Activated CD4-positive, alpha-beta T cell treated with anti-CD3 and anti-CD28 coated beads, Interleukin-2, amount 10 ng/mL, durations not matched to agents 7 days and 5 days (primary cell): ENCODE measurements at places on chromosomes 5 and 9. TPM values are rescaled to one million over a fixed set of nuclear protein-coding genes. Genes with fewer than 3 reads are reported as not detected.

RHOBTB3 gene
- total RNA-seq: 0.74 TPM

DNA sequence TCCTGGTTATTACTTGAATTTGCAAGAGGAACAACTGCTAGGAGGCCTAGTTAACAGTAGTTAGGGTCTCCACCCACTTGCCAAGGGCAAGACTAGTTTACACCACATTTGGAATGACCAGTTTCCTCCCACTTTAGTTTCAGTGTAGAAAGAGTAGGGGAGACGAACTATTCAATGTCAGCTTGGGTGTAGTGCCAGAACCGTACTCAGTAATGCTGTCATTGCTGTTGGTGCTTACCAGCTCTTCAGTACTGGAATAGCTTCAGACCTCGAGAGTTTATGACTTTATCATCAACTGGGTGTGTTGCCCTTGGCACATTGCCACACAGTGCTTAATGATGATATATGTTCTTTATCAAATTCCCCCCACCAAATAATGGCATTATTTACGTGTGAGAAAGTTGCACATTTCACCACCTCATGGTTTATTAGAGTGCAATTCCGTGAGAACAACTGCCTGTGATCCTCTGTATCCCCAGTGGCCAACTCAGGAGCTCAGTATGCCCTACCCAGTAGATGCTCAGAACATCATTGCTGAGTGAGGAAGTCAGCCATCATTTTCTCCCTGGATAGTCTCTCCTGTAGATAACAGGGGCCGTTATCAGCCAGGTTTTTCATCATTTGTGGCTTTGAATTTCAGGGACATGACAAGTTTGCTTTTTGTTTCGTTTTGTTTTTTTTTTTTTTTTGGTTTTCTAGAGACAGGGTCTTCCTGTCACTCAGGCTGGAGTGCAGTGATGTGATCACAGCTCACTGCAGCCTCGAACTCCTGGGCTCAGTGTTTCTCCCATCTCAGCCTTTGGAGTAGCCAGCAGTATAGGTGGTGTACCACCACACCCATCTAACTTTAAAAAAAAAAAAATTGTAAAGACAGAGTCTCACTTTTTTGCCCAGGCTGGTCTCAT lies 67.3 kb downstream of the DOCK8 start:
- DNase-seq: peak; percentile 44

CRHBP gene
- 0.27 TPM for total RNA-seq

DNA sequence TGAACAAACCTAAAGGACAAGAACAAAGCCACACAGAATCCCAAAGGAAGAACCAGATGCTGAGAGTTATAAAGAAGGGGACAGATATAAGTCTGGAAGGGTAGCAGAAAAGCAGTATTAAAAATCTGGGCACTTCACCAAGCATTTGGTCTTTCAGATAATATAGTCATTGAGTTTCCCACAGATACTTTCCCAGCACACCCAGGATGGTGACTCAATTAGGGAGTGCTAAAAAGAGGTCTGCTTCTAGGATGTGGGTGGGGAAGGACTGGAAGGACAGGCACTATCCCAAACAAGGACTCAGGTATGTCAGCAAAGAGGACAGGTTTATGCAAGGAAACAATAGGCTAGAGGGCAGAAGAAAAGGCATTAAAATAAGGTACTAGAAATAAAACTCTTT lies 59.3 kb downstream of the DIAPH1 start:
- DNase-seq: no peak

GRCh38 chr9:122332083-122332482 lies 38.7 kb upstream of the PTGS1 start:
- DNase-seq: no peak

DNA sequence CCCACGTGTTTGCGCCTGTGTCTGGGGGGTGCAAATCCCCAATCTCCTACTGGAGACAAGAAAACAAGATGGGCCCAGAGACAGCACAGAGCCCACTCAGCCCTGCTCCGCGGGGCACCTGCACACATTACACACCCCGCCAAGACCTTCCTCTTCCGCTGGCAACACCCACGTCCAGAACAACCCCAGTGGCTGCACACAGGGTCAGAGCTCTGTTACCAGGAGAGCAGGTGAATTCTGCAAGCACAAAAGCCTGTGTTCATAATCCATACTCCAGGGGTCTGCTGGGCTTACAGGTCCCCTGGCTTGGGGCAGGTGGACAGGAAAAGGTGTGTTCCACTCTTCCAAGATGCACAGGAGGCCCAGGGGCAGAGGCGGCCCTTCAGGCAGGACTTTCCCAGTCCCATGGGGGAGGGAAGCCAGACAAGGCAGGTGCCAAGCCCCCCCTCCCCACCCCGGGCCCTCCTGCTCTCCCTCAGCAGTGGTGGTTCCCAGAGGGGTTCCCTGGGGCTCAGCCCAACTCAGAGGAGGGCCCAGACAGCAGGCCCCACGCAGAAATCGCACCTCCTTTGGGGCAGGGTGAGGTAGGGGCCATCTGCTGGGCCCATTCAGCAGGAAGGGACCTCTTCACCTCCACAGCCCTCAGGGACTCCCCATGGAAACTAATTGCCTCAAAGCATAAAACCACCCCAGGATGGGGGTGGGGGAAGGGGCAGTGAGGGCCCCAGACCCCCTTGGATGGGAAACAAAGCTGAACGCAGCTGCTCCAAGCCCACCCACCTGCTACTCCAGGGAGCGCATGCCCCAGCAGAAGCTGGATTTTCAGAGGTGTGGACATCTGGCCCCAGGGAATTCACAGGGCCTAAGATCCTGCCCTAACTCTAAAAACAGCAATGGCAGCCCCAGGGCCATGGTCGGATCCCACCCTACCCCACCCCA lies 105.3 kb downstream of the VAV2 start:
- DNase-seq: no peak

DNA sequence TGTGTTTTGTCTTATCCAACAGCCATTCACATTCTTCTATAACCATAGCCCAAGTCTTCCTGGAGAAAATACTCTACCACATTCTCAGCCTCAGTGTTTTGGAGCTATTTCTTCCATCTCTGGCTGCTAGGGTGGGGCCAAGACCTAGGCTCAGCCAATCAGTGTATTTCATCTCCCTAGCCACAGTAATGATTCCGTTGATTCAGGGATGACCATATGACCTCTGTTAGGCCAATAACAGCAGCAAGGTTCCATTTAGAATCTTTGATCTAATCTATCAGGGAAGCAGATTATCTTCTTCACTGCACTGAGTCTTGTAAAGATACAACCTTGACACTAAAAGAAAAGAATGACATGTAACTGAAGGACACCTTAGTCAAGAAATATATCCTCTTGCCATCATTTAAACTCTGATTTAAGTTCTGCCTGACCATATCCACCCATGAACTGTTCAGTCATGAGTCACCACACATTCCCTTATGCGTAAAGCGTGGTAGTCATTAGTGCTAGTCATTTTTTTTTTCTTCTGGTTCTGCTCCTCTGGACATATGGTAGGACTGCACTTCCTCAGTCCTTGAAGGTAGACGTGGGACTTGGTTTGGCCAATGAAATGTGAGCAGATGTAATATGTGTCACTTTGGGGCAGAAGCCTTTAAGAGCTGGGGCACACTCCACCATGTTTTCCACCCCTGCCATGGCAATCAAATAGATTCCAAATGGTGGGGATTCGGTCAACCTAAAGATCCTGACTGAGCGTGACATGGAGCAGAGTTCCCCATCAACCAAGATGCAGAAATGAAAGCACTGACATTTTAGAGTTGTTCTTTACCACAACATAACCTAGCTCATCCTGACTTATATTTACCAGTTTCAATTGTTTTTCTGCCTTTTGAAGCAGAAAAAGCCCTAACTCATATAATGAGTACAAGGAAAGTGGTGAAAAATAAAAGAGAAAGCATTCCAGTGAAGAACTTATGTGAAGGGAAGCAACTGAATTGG lies 12.7 kb upstream of the PRELID2 start:
- no peak for DNase-seq

DNA sequence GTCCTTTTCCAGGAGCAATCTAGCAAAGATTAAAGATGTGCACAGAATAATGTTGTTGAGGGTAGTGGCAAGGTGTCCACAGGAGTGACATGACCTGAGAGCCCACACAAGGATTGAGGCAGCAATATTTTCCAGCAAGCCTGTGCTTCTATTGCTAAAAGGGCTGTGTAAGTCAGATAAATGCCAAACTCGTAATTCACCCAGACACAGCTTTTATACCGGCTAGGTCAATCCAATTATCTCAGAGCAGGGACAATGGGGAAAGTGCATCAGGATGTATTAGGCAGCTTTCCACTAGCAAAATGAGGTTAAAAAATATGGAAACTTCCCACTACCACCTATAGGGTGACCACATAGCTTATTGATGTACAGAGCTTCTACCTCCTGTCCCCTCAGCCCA lies 34.8 kb upstream of the RAB3C start:
- no peak for DNase-seq

- no peak for DNase-seq
Observed at GRCh38 chr9:16120727-16121126, 567.9 kb downstream of the CCDC171 start.

PCSK5 gene
- total RNA-seq: 3.9 TPM

MARCOL gene
- total RNA-seq: not detected

DNA sequence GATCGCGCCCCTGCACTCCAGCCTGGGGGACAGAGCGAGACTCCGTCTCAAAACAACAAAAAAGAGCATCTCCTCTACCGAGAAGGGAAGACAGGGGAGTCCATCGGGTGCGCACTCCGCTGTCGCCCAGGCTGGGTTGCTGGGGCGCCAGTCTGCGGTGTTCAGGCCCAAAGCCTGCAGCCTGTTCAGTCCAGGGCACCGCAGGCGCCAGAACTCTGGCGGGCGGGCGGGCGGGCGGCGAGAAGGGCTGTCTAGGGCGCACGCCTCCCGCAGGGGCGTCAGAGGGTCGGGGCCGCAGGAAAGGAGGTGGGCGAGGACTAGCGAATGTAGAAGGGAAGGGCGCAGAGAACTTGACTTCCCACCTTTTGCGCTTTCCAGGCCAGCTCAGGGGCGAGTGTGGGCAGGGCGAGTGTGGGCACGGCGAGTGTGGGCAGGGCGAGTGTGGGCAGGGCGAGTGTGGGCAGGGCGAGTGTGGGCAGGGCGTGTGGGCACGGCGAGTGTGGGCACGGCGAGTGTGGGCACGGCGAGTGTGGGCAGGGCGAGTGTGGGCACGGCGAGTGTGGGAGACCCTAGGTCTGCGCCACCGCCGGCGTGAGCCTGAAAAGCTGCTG lies 10.5 kb downstream of the PROP1 start:
- DNase-seq: no peak

GRCh38 chr5:89055695-89056085 lies 172.7 kb upstream of the MEF2C start:
- no peak for DNase-seq

RFESD gene
- 5.9 TPM for total RNA-seq

GRCh38 chr5:157485340-157485739 lies 25.3 kb downstream of the NIPAL4 start:
- no peak for DNase-seq

RGS7BP gene
- total RNA-seq: not detected

DNA sequence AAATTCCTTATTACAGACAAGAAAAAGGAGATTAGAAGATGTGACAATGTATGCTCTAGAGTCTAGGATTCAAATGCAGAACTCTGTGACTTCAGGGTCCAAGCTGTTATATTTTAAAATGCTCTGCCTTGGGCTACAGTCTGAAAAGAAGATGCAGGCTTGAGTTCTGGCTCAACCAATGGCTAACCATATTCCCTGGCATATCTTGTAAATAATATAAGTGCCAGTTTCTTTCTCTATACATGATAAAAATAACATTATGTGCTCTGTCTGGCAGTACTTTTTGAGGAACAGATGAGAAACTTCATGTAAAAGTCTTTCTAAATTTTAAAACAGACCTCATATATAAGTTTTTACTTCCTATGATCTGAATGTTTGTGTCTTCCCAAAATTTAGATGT lies 926.5 kb upstream of the CDH6 start:
- DNase-seq: no peak

GRCh38 chr9:130995086-130996011 lies 13.6 kb upstream of the LAMC3 start:
- DNase-seq: no peak

GRCh38 chr9:123544007-123544827 lies 188.2 kb downstream of the CRB2 start:
- peak; percentile 42 for DNase-seq

SLC9A3 gene
- total RNA-seq: 1.4 TPM

DNA sequence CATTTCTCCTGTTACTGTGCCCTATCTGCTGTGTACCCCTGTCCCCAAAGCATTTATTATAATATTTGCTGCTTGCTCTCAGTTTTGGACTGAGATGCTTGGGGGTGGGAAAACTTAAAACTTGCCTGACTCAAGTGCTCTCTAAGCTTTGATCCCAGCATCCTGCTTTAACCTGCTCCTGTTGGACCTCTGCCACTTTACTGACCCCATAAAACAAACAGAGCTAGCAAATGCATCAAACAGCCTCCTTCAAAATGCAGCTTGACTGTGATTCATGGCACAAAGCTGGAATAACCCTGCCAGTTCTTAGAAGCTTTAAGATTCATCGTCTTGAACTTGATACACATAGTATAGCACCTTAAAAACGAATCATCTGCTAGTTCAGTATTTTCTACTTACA lies 212.5 kb downstream of the DEPDC1B start:
- no peak for DNase-seq

SNCB gene
- not detected for total RNA-seq

TMEM215 gene
- total RNA-seq: not detected

DNA sequence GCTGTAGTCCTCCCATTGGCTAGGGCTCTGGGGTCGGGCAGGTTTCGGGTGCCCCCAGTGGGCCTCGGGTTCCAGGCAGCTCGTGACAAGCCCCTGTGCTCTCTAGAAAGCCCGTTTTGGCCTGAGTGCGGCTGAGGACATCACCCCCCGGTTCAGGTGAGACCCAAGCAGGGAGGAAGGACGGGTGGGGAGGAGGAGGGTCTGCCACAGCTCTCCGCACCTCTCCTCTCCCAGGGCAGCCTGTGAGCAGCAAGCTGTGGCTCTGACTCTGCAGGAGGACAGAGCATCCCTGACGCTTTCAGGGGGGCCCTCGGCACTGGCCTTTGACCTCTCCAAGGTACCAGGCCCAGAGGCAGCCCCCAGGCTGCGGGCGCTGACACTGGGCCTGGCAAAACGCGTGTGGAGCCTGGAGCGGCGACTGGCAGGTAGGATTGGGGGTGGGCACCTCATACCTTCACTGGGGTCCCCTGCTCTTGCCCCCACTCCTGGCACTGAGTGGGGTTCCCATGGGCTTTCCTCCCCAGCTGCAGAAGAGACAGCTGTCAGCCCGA lies 672 bp downstream of the PAXX start:
- DNase-seq: no peak

RC3H2 gene
- 46.8 TPM for total RNA-seq

DNA sequence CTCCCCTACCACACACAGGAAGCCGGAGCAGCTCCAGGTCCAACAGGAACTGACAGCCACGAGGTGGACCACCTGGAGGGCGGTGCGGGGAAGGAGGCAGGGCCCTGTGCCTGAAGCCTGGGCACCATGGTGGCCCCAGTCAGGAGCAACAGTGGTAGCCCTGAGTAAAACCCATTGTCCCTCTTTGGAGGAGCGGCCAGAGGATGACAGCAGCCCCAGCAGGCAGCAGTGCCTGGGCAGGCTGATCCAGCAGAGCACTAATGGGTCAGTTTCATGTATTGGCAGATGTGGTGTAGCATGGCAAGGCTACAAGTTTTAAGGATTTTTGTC lies 47.7 kb upstream of the GARNL3 start:
- no peak for DNase-seq
